RCC 7860 (cell line): ENCODE measurements at places on chromosomes 3 and 15.

- DNase-seq, result no peak
Measured at GRCh38 chr3:186453531-186453930, 90.6 kb downstream of the CRYGS start.

- DNase-seq, result no peak
Measured at GRCh38 chr15:99645543-99645935, 79.8 kb downstream of the MEF2A start.

GRCh38 chr15:38421069-38421690, 32.7 kb upstream of the FAM98B start:
- no peak for DNase-seq

- DNase-seq, result no peak
Measured at GRCh38 chr3:171542976-171543375, 82.8 kb upstream of the TNIK start.

- no peak for DNase-seq
Measured at GRCh38 chr15:75597667-75598341, 18.7 kb upstream of the PTPN9 start.

GRCh38 chr3:120488296-120488695, 37.5 kb upstream of the FSTL1 start:
- no peak for DNase-seq

GRCh38 chr3:106401666-106402490, 533.1 kb upstream of the CBLB start:
- DNase-seq, result no peak
